GDM1 (cell line): ENCODE measurements at places on chromosomes 4 and X.

DNA sequence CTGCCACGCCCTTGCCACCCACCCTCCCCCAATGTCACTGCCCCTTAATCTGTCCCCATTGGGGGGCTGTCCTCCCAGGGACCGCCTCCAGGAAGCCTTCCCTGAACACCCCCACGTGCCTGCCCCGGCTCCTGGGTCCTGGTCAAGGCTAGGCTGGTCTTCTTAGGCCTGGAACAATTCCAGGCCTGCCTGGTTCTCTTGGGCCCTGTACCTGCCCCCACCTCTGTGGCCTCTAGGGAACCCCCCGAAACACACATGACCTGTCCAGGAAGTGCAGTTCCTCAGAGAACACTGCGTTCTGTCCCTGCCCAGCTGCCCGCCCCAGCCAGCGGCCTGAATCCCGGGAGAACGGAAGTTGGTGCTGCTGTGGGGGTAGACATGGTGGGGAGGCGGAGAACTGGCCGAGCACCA is 5.1 kb downstream of the MXD4 start:
- DNase-seq = no peak

DNA sequence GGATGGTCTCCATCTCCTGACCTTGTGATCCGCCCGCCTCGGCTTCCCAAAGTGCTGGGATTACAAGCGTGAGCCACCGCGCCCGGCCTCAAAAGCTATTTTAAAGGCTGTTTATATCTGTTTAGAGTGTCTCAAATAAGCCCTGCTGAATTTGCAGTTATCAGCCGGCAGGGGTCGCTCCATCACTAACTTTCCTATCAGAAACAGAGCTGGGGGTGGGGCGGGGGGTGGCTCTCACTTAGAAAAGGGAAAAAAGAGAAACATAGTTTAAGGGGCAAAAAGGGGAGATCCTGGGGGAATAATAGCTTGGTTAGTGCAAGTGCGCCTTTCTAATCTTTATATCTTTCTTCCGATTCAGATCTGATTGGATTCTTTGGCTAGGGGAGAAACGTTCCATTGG is 450.7 kb downstream of the UBE2NL start:
- DNase-seq = no peak

DNA sequence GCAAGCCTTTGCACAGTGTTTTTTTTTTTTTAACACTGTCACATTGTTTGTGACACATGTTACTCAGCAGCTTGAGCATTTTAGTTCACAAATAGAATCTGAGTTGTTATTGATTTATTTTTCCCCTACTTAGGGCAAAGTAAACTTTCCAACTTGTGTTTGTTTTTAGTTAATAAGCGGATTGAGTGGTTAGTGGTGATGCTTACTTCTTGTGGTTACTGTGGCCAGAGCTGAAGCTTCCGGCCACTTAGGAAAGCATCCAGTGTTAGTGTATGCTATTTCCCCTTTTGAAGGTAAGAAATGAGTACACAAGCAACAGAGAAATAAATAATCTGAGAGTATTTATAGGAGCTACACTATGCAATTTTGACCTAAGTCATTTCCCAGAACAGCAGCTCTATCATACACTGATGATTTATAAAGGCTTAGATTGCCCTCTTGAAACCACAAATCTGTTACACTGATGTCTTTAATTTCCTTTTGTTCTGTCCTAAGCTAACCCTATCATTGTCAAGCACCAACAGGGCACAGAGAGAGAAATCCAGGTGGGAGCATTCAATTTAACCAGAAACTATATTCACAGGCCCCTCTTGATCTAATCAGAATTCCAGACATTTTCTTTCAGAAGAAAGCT is 2464.6 kb downstream of the PCDH7 start:
- no peak for DNase-seq

- no peak for DNase-seq
These were observed 59.9 kb upstream of the FAM241A start for GRCh38 chr4:112085156-112086035.

DNA sequence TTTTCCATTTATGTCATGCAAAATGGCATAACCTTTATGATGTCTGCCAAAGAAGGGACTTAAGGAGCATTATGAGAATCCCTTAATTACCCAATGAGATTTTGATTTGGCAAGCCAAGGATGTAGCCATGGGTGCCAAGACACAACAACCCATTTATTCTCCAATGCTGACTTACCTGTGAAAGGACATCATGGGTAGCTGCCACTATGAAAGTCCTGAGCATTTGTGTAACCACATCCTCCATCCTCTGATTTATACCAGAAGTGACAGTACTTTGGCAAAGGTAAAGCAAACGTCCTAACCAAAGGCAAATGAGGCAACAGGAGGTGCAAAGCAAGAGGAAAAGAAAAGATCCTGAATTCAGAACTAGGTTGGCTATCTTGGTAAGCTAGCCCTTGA is 87.3 kb upstream of the EMCN start:
- DNase-seq = no peak

DNA sequence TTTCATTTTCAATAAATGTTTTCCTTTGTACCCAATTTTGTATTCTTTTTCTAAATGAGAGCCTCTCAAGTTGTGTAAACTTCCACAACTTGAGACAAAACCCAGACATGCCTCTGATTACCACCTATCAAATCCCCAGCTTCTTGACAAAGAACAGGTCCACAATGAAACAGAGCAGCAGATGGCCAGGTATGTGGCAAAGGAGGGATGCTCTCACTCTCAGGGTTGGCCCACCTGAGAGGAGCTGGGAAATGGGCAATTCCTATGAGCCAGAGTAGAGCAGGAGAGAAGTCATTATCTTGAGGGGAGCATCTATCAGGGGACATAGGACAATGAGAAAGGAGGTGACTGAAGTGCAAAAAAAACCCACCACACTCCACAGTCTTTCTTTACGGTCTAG is 273.5 kb upstream of the FAM241A start:
- DNase-seq = no peak

DNA sequence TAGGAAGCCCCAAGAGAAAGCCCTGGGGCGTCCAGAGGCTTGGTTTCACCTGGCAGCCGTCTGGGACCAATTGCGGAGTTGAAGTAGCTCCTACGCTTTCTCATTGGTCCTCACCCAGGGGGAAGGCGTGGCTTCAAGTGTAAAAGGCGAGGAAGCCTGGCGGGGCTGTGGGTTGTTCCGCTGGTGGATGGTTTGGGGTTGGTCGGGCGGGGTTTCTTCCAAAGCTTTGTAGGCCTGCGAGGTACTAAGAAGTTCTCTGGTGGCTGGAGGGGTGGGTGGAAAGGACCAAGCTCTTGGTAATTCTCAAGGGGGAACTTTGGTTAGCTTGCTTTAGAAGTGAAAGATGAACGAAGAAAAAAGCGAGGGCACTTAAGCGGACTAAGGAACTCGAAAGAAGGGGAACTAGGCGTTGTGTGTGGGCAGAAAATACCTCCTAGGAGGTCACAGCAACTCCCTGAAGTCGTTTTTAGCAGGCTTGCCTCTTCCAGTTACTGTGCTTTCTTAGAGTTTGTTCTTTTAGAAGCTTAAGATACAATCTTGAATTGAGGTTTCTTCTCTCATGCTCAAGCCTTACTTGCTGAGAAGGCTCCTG is 36.6 kb downstream of the CCNG2 start:
- DNase-seq = peak; percentile 83

GRCh38 chr4:42149004-42149403 is 3.5 kb downstream of the BEND4 start:
- no peak for DNase-seq

DNA sequence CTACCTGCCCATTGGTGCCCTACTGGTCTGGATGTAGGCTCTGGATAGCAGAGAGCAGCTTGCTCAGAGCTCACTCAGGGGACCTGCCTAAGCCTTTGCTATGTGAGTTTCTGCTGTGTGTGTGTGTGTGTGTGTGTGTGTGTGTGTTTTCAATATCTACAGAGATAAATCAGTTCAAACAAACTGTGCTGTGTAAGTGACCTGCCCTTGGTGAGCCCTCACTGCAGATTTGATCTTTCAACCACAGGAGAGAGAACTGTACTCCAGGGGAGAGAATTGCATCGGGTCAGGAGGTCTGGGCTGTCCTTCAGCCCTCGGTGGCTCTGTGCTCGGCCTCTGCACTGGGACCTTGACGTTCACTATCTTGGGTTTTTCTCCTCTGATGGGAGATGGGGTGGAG is 35.0 kb upstream of the CDKN2AIP start:
- no peak for DNase-seq

DNA sequence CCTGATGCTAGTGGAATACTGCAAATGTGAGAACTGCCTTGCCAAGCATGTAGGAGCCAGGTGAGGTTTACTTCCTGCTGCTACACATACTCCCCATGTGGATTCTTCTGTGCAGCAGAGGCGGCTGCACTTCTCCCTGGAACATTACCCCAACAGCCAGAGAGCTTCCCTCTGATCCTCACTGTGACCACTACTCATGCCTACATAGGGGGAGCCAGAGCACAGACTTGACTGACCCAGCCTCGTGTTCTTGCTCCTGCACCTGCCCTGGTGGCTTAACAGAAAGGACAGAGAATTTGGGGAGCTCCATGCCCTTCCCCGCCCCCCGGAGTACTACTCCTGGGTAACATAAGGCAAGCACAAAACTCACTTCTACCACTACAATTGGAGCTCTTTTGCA is 38.4 kb downstream of the UGT2A2 start:
- DNase-seq = no peak
